ENCODE measurements at places on chromosomes 13 and 19.

GRCh38 chr19:1232652-1233072 lies 5.1 kb downstream of the CBARP start:
- no peak for DNase-seq

- DNase-seq, result no peak
These were observed 25.4 kb downstream of the IRS2 start for GRCh38 chr13:109760951-109761350.

GRCh38 chr19:28737021-28737895 lies 475.7 kb downstream of the UQCRFS1 start:
- no peak for DNase-seq

- no peak for DNase-seq
These were observed 674.6 kb upstream of the SGCG start for GRCh38 chr13:22506096-22506691.

Measured in stimulated activated CD4-positive, alpha-beta T cell treated with anti-CD3 and anti-CD28 coated beads, Interleukin-1b, Interleukin-23, amount 100 ng/mL, for 1 hour (primary cell).